Astrocyte of the hippocampus (primary cell): ENCODE measurements at places on chromosomes 3 and 15.

DNA sequence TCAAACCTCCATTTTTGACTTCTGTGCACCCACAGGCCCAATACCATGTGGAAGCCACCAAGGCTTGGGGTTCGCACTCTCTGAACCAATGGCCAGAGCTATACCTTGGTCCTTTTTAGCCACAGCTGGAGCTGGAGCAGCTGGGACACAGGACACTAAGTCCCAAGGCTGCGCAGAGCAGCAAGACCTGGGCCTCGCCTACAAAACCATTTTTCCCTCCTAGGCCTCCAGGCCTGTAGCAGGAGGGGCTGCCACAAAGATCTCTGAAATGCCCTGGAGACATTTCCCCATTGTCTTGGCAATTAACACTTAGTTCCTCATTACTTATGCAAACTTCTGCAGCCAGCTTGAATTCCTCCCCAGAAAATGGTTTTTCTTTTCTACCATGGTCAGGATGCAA, 81.3 kb downstream of the ZMAT3 start:
- no peak for DNase-seq

- no peak for DNase-seq
Observed at GRCh38 chr3:57820479-57820878, 64.4 kb downstream of the SLMAP start.

GRCh38 chr15:99580076-99580475, 14.3 kb downstream of the MEF2A start:
- peak; percentile 37 for DNase-seq

DNA sequence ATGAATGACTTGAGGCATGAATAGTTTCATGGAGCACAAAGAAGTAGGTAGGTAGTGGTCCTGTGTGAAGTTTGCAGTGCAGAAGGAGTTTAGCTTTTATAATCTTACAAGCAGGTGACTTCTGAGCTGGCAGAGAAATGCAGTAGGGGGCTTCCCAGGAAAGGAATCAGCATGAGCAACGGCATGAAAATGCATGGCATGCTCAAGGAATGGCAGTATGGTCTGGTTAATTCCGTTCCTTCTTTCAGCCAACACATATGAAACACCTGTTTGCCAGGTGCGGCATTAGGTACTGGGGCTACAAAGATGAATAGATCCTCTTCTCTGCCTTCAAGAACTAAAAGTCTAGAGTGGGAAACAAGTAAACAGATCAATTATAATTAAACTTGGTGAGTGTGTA, 138.0 kb upstream of the BHLHE40 start:
- peak; percentile 42 for DNase-seq
